ENCODE measurements at places on chromosomes 2 and 18. TPM values are rescaled to one million over a fixed set of nuclear protein-coding genes. Genes with fewer than 3 reads are reported as not detected.

Gene C1QL2
- polyA plus RNA-seq, result not detected

Gene DLX2
- polyA plus RNA-seq, result not detected

Gene LOXHD1
- polyA plus RNA-seq, result not detected

Gene DTNA
- 0.75 TPM for polyA plus RNA-seq

Gene MROH2A
- not detected for polyA plus RNA-seq

Gene GPR55
- 13.2 TPM for polyA plus RNA-seq

Gene PHOSPHO2
- polyA plus RNA-seq, result 7.9 TPM

Gene SLC14A1
- not detected for polyA plus RNA-seq

Gene PLA2R1
- not detected for polyA plus RNA-seq

DNA sequence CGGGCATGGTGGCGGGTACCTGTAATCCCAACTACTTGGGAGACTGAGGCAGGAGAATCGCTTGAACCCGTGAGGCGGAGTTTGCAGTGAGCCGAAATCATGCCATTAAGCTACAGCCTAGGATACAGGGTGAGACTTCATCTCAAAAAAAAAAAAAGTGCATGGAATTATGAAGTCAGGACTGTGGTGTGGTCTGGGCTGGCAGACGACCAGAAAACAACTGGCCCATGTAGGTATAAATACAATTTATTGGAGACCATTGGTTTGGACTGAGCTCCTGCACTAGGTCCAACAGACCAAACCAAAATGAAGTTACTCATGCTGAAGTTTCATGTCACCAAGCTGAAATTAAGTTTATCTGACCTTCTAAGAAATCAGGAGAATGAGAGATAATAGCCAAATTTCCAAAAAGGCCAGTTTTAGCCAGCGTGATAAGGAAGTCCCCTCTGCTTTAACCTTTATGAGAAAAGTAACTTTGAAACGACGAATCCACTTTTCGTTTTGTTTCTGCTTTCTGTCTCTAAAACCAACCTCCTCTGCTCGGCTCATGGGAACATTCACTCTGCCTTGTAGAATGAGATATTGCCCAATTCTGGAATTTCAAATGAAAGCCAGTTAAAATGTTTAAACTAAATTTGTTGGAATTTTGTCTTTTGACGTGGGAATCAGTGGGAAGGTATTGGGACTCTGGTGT lies 17.7 kb upstream of the RAB10 start:
- no peak for DNase-seq

DNA sequence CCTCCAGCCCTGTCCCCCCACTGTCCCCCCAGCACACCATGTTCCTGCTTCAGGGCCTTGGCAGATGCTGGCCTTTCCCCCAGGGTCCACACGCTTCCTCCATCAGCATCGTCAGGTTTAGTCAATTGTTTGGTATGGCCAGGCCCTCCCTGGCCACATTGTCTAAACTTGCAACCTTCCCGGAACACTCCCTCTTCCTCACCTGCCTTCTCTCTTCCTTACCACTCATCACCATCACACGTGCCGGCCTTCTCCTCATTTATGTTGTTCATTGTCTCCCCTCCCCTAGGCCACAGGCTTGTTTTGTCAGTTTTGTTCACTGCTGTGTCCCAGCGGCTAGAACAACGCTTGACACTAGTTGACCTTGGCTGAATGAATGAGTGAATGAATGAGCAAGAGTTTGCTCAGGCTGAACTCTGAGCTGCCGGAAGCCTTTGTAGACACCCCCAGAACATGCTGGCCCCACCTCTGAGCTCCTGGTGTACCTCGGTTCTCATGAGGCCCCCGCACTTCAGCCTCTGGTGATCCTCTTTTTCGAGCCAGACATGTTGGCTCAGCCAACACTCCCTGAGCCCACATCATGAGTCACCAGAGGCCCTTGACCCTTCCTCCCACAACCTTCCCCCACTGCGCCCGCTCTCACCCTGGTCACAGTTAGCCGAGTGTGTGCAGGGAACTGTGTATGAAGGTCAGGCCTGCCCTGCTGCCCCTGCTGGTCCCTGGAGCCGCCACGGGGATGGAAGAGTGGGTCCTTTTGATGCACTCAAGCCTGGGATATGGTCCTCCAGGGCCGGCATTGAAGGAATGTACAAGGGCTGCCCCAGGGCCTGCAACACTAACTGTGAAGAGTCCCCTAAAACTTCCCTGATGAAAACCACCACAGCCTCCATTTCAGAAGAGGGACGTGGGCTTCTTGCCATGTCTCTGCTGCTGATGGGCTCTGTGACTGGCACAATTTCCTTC lies 57.5 kb downstream of the HS1BP3 start:
- DNase-seq, result no peak

DNA sequence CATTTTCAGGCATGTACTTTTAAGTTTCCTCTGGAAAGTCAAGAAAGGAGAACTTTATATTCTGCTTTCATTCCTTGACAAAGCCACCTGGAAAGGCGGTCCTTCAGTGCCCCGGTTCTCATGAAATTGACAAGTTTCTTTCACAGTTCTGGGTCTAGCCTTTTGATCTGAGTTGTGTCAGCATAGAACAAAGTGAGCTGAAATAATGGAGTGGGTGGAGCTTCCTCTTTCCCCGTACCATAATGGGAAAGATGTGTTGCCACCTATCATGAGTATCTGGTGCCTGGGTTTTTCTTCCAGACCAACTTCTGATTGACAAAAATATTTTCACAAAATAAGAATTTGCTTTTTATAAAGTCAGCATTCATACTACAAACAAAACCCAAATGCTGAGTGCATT lies 49.3 kb downstream of the PTRHD1 start:
- no peak for DNase-seq

- no peak for DNase-seq
These were observed 791.4 kb upstream of the FANCL start for GRCh38 chr2:59032499-59032898.

DNA sequence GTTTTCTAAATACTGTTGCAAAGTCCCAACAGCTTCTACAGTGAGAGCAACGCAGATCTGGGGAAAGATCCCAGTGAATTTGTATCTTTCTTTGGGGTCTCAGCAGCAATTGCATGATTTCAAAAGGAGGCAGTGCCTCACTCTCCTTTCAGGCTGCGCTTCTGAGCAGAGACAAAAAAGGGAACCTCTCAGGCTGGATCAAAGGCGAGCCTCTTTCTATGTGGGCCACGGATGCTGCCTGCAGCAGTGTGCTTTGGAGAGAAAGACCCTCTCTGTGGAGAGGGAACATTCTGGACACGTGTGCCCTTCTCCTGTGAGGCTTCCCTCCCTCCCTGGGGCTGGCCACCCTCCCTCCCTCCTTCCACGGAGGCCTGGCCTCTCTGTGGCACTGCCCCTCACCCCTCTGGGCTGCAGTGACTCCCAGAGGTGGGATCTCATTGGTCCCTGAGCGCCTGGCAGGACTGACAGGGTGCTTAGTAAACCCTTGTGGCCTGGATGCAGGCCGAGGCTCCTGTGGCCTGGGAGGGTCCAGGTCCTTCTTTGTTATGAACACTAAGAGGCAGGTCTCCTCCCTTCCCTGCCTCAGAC lies 21.6 kb upstream of the PDIA6 start:
- no peak for DNase-seq

- no peak for DNase-seq
These were observed 49.9 kb upstream of the GALR1 start for GRCh38 chr18:77199707-77200106.

GRCh38 chr2:69692424-69692823 lies 48.9 kb upstream of the AAK1 start:
- DNase-seq, result no peak

DNA sequence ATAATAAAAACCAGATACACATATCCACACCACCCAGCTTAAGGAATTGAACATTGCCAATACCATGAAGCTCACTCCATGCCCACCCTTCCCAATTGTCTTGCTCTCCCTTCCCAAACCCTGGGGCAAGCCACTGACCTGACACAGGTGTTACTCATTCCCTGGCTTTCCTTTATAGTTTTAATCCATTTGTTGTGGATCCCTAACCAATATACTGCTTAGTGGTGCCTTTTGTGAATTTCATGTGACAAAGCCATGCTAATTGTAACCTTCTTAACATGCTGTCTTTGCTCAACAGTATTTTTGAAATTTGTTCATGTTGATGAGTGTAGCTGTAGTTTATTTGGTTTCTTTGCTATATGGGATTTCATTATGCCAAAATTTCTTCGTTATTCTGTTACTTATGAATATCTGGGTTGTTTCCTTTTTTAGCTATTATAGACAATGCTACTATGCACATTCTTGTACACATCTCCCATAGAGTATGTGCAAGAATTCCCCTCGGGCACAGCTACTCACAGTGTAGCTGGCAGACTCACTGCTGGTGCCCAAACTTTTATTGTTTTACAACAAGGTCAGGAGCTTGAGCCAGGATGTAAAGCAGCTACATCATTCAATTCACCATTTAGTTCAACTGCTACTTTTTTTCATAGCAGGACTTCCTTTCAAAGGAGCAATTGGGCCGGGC lies 90.8 kb upstream of the ATL2 start:
- DNase-seq, result no peak

DNA sequence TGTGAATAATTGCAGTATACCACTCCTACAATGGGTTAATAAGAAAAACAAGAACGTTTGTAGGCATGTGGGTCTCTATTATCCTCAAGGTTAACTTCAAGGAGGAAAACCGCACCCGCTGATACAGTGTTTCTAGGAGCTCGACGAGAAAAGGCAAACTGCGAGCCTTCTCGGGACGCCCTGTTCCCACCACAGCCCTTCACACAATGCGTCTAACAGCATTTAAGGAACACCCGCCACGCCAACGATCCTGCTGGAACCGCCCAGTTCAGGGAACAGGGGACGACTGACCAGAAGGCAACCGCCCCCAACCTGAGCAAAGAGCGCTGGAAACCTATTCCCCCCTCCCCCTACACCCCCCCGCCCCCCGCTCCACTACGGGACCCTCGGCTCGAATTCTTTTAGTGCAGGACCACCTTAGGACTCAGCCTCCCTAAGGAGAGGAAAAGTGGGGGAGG lies 710 bp upstream of the TMSB10 start:
- DNase-seq, result no peak

GRCh38 chr2:236317938-236318396 lies 53.8 kb upstream of the ASB18 start:
- DNase-seq, result no peak

DNA sequence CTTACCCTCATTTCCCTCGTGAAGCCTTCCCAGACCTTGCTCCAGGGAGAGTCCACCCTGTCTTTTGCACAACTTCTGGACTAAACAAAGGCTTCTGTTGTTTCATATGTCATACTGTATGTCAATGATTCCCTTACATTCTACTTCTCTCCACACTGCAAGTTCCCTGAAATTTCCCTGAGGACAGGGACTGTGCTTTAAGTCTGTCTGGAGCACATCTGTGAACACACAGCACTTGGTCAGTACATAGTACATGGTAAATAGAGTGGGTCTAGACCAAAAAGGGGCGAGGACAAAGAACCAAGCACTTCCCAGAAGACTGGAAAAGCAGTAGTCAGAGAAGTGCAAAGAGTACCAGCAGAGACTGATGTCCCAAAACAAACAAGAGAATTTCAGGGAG lies 23.7 kb upstream of the IMPA2 start:
- no peak for DNase-seq

- DNase-seq, result no peak
These were observed 41.7 kb downstream of the CYP20A1 start for GRCh38 chr2:203280428-203281064.

DNA sequence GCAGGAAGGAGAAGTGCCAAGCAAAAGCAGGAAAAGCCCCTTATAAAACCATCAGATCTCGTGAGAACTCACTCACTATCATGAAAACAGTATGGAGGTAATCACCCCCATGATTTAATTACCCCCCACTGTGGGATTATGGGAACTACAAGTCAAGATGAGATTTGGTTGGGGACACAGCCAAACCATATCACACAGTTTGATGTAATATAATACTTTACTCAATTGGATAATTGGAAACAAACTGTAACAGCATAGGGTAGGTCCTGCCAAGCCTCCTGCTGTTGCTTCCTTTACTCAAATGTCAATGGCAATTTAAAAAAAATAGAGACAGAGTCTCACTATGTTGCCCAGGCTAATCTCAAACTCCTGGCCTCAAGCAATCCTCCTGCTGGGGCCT lies 15.5 kb upstream of the METTL21A start:
- DNase-seq, result no peak

GRCh38 chr2:189566046-189566445 lies 14.5 kb downstream of the SLC40A1 start:
- DNase-seq, result no peak

DNA sequence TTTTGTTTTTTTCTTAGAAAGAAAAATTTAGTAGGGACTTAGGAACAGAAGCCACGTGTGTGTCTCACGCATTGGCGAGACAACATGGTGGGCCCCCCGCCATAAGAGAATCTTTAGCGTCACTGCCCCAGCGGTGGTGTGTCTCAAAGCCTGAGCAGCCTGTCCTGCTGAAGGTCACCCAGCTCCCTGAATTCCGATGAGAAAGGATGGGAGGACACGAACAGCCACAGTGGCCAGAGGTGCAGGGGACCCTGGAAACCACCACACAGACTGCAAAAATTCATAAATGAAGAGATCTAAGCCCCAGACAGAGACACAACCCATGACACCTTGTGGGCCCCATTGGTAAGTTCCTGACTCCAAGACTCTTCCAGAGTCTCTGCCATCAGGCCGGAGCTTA lies 266.1 kb upstream of the RAB6C start:
- no peak for DNase-seq

GRCh38 chr18:78637442-78638402 lies 341.9 kb upstream of the SALL3 start:
- DNase-seq, result no peak

GRCh38 chr18:9890196-9890595 lies 4.4 kb downstream of the TXNDC2 start:
- DNase-seq, result no peak

Measured in GM12878 (cell line).